AG08395 (cell line): ENCODE measurements at places on chromosomes 7 and 10.

- no peak for DNase-seq
Observed at GRCh38 chr7:52498366-52498765, 537.1 kb upstream of the POM121L12 start.

- no peak for DNase-seq
Observed at GRCh38 chr7:87038993-87039690, 20.3 kb downstream of the ELAPOR2 start.

DNA sequence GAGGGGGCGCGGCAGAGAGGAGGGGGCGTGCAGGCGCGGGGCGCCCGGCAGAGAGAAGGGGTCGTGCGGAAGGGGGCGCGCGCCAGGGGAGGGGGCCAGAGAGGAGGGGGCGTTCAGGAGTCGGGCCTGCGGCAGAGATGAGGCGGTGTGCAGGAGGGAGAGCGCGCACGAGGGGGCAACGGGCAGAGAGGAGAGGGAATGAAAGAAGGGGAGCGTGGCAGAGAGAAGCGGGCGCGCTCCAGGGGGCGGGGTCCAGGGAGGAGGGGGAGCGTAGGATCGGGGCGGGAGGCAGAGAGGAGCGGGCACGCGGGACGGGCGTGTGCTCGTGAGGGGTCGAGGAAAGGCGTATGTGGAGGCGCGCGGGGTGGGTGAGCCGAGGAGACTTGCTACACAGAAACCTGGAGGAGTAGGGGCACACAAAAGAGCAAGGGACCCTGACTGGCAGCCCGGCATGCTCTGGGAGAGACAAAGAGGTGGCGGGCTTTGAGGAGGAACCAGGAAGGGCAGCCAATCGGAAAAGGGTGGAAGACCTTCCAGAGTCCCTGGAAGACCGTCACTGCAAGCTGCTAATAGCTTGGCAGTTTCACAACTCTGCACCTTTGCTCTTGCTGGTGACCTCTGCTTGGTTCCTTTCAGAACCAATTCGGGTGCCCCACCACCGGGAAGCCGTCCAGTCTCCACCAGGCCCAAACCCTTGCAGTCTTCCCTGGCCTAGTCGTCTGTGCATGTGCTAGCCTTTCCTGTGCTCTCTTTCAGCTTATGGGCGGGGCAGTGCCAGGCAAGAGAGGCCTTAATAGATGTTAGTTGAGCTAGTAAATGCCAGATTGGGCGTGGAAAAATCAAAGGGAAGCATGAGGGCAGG, 639 bp downstream of the DYDC2 start:
- DNase-seq, result no peak

- no peak for DNase-seq
Observed at GRCh38 chr7:100779359-100779758, 46.0 kb downstream of the ZAN start.

- DNase-seq, result peak; percentile 41
Observed at GRCh38 chr10:107653832-107654287, 489.4 kb upstream of the SORCS1 start.

DNA sequence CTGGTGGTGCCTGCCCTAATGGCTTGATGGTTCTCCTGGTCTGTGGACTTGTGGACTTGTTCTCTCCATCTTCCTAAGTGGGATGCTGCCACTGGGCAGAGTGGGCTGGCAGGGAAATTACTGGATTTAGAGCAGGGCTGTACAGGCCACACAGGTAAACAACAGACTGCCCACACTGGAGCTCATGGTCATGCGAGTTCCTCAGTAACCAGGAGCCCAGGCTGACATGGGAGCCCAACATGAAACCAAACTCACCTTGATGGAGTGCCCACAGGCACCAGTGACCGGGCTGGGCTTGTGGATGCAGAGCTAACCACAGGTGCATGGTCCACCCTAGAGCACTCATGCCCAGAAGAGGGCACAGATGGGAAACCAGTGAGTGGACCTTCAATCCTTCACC, 116.7 kb downstream of the SLIT1 start:
- DNase-seq, result no peak
